ENCODE measurements at places on chromosomes 6 and 20.

DNA sequence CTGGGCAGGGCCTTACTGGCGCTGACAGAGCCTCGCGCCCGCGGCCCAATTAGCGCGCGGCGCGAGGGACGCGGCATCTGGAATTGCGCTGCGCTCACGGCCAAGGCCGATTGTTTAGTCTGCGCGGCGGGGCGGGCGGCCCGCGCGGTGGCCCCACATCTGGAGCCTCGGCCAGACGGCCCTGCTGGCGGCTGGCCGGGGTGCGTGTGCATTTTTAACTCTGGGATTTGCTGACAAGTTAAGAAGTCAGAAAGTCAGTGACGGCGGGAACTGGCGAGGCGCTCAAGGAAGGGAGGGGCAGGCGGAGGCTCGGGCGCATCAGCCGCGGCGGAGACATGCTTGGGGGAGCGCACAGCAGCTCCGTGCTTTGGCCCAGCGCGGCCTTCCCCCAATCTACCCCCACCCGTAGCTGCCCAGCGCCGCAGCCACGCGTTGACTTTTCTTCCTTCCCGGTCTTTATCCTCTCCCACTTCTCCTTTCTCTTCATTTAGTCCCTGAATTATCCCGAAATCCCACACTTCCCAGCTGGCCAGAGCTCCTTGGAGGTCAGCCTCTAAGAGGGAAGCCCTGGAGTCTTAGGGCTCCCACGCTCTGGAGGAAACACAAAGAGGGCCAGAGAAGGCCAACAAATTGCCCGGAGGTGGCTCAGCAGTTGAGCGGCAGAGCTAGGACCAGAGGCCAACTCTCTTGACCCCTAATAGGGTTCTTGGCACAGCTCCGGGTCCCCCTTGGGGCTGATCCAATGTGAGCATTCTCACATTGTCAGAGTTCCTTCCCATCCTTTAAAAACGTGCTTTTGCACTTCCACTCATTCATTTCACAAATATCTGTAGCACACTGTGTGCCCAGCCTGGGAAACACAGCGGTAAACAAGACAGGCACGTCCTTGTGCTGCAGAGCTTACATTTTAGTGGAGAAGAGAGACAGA is 40.8 kb upstream of the FOXP4 start:
- DNase-seq = no peak

DNA sequence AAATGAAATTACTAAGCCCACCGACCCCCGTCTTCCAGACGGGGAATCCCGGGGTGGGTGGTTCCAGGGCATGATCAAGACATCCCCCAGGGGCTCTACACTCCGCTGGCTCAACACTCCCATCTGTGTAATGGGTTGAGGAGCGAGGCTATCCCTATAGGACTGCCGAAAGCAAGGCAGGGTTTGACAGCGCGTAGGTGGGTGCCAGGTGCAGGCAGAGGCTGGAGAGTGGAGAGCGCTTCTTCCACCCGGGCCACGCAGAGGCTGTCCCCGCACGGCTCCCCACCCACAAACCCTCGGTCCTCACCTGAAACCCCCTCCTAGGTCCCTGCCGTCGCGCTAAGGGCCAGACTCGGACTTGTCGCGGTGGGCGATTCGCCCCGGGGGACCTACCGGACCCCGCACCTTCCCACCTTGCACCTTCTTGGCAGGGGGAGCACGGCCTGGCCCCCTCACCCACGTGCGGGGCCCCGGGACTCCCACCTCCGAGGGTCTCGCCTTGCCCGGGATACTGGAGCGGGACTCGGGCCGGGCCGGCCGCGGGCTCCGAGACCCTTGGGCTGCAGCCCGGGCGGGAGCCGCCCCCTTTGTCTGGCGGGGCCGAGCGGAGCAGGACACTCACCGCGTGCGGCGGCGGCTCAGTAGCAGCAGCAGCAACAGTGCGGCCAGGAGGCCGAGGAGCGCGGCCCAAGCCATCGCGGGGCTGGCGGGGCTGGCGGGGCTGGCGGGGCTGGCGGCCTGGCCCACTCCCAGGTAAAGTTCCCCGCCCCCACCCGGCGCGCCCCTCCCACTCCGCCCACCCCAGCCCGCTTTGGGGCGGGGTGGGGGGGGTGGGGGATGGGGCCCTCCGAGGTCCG is at the start of gene PTGIS:
Gene PTGIS (minus strand): TSS at position 717 of the 857 bp plus-strand sequence. CDS start 21 bp downstream, at position 696.
- no peak for DNase-seq

GRCh38 chr6:15339081-15339480 is 93.2 kb downstream of the JARID2 start:
- no peak for DNase-seq

GRCh38 chr6:69280858-69281257 is 516.0 kb downstream of the LMBRD1 start:
- no peak for DNase-seq

DNA sequence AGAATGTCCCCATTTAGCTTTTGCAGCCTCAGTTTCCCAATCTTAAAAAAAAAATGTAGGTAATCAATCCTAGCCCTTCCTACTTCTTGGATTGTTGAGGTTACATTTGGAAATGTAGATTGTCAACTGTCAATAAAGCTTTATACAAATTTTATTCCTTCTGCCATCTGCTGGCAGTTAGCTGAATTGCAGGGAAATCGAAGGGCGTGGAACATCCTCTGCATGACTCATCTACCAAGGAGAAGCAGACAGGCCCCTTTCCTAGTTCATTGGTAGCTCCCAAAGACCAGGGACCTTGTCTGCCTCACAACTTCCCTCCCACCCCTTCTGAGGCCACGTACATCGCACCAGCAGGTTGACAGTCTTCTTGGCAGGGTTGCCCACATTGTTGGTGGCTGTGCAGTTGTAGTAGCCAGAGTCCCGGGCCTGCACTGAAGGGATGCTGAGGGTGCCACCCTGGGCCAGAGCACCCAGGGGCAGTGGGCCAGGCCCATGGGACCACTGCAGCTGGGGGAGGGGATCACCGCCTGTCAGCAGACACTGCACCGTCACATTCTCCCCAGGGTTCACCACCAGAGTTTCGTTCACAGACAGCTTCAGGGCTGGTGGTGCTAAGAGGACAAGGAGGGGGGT is 43.6 kb downstream of the MDGA1 start:
- DNase-seq = peak; percentile 52

DNA sequence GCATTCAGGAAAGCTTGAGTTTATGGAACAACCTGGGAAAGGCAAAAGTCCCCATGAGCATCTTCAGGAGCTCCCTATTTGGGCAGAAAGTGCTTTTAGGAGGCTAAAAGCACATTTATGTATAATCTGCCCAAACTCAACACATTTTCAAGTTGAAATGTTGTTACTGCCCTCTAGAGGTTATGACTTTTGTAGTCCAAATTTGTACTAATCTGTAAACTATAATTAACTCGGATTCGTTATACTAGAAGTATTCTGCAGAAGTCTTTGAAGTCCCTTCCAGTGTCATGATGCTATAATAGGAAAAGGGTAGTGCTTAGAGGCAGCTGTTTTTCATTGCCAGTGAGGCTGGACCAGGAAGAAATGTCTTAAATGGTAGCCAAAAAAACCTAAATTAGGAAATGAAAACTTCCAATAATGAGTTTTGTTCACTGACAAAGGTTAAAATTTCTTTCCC is 44.8 kb upstream of the EMILIN3 start:
- DNase-seq = no peak

DNA sequence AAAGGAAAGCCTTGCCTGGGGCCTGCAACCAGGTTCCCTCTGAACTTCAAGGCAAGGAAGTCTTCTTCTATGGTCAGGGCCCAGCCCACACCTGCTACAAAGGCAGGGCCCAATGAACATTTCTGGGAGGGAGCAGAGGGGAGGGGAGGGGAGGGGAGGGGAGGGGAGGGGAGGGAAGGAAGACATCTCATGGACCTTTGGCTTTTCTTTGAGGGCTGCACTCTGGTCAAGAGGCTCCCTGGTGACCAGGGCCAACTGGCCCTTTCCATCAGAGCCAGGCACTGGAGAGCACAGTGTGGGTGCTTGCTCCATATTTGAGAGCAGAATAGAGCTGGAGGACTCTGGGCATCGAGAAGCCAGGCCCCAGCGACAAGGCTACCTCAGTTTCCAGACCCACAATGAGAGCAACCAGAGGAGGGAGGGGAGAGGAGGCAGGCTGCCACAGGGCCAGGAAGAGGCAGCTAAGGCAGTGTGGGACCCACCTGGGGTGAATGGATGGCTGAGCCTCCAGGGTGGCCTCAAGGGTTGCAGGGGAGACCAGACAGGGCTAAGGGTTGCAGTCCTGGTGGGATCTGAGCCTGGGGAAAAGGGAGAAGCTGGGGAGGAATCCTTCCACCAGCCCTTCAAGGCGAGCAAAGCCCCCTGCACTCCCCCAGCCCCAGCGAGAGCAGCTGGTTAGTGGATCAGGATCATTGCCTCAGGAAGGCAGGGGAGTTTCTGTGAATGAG is 84.8 kb downstream of the MRPL14 start:
- no peak for DNase-seq

GRCh38 chr6:40998661-40999060 is 40.4 kb downstream of the UNC5CL start:
- no peak for DNase-seq

- peak; percentile 60 for DNase-seq
Observed at GRCh38 chr20:3101737-3102574, 17.4 kb upstream of the AVP start.

DNA sequence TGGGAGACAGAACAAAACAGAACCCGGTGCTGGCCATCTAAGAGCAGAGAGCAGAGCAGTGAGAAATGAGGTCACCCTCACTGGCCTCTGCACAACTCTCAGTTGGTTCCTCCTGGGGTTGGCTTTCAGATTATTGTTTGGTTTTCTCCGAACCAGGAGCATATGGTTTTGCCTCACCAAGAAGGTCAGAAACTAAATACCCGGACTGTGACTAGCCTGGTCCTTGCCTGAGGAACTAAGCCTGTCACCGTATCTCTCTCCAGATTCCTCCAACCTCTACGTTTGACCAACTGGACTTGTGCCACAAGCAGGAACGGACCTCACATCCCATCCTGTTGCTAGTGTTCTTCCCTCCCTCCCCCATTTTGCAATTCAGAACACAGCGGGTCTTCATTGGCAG is 450.4 kb upstream of the JARID2 start:
- no peak for DNase-seq

DNA sequence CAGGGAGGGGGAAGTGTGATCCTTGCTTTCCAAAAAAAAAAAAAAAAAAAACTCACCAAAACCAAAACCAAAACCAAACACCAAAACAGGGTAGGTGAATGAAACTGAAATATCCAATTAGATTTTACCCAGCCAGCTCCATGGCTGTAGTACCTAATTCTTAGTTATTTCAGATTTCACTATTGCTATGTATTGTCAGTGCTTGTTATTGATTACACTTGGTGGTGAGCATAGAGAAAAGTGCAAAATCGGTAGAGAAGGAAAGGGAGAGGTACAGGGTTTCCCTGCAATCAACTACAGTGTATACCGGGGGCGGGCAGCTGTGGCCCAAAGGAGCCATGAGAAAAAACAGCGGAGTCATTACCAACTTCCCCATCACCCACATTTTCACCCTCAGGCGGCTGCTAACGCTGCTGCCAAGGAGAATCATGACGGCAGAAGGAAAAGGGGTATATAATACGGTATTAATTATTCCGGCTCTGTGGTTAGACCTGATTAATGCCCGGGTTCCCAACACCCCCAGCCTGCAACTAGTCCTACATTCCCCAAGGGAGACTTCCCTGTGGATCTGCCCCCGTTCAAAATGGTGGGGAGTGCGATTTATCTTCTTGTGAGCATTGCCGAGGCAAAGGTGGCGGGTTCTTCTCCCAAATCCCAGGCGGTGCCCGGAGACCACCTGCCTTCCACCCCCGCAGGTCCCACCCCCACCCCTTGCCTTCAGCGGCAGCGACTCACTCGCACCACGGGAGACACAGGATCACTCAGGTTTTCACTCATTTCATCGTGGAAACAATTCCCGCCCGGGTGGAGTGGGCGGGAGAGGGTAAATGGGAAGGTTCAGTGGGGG is at the start of gene C6orf62:
Gene C6orf62 (minus strand): TSS at position 30 of the 847 bp plus-strand sequence. CDS start 486 bp downstream, outside the sequence.
- DNase-seq = peak; percentile 55

- no peak for DNase-seq
Observed at GRCh38 chr6:81298751-81299150, 453.7 kb downstream of the TENT5A start.

DNA sequence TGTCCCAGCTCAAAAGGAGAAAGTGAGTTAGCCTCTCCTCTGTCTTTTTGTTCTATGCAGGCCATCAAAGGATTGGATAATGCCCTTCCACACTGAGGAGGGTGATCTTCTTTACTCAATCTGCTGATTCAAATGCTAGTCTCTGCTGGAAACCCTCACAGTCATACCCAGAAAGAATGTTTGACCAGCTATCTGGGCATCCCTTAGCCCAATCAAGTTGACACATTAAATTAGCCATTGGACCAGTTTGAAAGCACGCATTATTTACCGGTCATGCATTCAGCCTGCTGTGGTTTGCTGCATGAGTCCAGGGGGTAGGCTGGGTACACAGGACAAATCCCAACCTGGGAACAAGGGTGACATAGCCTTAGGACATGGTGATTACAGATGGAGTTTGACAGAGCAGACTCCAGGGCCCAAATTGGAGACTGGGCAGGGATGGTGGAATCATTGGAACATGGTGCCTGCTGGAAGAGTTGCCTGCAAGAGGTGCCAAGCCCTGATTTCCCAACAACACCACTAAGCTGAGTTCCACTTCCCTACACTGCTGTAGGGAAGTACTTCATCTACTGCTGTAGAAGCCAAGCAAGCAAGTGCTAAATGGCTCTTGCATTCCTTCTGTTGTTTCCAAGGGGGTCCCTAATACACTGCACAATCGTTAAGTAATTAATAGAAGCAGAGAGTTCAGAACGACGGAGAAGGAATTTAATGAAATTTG is 87.7 kb downstream of the RNF182 start:
- DNase-seq = no peak

DNA sequence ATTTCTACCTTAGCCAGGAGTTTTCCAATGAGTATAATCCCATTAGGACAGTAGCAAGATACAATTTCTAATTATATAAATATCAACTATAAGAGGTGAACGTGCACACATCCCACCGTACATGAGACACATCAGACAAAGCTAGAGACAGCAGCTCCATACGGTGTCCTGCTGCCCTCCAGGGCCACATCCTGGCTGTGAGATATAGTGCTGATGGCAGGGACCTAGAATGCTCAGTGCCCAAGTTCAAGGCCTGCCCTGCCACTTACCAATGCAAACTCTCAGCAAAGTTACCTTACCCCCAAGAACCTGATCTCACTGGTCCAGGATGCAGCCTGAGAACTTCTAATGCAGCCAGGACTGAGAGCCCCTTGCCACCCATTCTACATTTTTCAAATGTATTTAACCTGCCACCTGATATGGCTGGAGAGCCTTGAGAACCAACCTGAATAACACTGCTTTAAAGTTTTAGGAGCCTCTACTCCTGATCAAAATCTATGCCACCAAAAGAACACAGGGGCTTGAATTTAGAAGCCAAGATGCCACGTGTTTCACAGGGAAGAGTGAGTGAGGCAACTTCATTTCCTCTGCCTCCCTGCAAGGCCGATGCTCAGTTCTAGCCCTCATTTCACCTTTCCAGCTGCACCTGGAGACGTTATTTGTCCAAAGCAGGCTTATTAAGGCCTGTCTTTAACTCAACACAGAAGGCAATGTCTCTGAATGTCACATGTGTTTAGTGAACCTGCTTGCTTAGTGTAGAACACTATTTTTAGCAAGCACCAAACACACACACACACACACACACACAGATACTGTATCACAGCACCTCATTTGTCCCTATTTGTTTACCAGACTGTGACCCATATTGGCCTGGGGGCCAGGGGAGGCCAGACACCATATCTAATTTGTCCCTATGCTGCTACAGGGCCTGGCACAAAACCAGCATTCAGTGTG is 6.1 kb downstream of the NFATC2 start:
- no peak for DNase-seq
